ENCODE measurements at places on chromosomes 7 and 10.

- DNase-seq = no peak
Measured at GRCh38 chr10:11170993-11171851, 153.6 kb downstream of the CELF2 start.

DNA sequence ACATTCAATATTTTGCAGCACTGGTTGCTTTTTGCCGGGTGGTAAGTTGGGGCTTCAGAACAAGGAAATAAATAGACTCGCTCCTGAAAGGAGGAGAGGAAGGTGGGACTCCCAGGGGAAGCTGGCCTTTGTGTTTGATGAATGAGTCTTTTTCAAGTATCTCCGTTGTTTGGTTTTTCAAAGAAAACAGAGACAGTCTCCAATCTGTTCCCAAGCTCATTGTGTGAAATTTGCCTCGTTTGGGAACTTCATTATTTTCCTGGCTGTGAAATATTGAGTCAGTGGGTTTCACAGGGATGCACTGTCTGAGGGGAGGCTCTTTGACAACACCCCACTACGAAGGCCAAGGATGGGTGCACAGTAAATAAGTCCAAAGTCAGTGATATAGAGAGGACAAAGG, 38.7 kb upstream of the KIAA1217 start:
- no peak for DNase-seq

DNA sequence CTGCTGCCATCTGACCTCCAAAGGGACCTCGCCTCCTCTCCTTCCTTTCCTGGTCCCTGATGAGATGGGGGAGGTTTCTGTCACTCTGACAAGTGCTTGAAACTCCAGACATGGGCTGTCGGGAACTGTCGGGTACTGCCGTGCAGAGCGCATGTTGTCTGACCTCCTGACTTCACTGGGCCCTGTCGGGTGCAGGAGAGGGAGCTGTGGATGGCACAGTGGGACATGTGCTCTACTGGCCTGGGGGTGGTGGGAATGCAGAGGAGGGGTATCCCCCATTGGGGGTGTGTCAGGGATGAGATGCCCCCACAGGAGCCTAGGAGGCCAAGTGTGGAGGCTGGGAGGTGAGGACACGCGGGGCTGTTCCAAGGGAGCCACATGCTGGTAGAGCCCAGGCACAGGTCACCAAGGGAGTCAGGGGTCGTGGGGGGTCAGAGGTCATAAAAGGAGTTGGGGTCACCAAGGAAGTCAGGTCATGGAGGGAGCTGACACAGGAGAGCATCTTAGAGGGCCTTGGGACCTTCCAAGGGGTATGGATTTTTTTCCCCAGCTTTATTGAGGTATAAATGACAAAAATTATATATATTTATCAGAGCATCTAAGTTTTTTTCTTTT, 30.9 kb downstream of the TMEM120A start:
- no peak for DNase-seq

DNA sequence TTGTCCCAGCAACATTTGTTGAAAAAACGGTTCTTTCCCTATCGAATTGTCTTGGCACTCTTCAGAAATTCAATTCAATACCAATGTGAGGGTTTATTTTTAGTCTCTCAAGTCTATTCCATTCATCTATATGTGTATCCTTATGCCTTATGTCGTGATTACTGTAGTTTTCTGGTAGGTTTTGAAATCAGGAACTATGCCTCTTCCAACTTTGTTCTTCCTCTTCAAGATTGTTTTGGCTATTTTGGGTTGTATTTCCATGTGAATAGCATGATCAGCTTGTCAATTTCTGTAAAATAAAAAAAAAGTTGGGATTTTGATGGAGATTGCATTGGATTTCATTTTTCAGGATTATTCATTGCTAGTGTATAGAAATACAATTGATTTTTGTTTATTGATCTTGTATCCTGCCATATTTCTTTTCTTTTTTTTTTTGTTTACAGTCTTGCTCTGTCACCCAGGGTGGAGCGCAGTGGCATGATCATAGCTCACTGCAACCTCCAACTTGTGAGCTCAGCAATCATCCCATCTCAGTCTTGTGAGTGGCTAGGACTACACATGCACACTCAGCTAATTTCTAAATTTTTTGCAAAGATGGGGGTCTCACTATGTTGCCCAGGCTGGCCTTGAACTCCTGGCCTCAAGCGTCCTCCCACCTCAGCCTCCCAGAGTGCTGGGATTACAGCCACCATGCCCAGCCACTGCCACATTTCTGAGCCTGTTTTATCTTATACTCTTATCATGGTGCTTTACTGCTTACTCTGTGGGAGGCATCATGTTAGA, 46.2 kb upstream of the MKLN1 start:
- no peak for DNase-seq

DNA sequence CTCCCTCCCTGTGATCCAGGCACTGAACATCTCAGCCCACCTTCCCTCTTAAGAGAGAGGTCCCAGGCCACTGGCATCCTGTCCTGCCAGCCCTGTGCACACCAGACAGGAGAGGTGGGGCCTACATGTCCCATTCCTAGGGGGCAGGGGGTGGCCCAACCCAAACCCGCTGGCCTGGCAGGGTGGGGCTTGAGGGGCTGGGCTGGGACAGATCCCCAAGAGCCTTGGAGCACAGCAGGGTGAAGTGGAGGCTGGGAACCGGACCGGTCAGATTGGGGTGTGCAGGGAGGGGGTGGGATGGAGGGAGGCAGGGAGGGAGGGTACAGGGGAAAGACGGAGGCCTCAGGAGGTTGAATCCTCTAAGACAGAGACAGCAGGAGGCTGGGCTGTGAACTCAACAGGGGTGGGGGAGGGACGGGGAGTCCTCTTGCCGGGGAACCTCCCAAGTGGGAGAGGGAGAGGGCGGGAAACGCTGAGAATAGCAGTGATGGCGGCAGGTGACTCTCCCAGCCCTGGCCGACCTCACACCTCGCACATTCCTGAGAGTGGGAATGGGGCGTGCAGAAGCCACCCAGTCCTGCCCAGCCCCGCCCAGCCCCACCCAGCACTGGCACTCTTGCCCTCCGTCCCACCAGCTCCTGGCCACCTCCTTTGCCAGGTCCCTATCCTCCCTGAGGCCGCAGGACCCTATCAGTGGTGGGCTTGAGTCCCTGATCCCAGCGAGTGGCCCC, 6.7 kb downstream of the TSC22D4 start:
- no peak for DNase-seq

GRCh38 chr10:132399117-132400035, 2.4 kb downstream of the PWWP2B start:
- no peak for DNase-seq

- DNase-seq = no peak
Measured at GRCh38 chr7:105450177-105450861, 61.6 kb upstream of the SRPK2 start.

DNA sequence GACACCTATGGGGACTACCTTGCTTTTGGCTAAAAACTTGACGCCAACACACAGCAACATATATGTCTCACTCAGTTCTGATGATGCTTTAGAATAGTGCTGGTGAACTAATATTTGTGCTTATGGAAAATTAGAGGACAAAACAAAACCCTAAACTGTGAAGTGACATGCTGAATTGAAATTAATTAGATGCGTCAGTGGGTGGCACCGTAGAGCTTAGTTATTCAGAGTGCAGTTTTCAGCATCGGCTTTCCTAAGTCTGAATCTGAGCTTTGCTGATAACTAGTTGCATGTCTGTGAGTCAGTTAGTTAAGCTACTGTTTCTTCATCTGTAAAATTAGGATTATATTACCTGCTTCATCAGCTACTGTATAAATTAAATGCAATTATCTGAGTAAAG, 245.0 kb upstream of the SORCS1 start:
- no peak for DNase-seq

GRCh38 chr7:115297656-115298055, 375.8 kb downstream of the MDFIC start:
- no peak for DNase-seq
